Urinary bladder (tissue), 4 donors: ENCODE measurements at places on chromosomes 7 and 10.

GRCh38 chr10:13658871-13659685 is 72.3 kb downstream of the PRPF18 start:
- DNase-seq: no peak

- no peak for DNase-seq
Measured at GRCh38 chr7:104980841-104981671, 32.9 kb upstream of the KMT2E start.

- no peak for DNase-seq
Measured at GRCh38 chr7:94422136-94422535, 27.4 kb downstream of the COL1A2 start.

DNA sequence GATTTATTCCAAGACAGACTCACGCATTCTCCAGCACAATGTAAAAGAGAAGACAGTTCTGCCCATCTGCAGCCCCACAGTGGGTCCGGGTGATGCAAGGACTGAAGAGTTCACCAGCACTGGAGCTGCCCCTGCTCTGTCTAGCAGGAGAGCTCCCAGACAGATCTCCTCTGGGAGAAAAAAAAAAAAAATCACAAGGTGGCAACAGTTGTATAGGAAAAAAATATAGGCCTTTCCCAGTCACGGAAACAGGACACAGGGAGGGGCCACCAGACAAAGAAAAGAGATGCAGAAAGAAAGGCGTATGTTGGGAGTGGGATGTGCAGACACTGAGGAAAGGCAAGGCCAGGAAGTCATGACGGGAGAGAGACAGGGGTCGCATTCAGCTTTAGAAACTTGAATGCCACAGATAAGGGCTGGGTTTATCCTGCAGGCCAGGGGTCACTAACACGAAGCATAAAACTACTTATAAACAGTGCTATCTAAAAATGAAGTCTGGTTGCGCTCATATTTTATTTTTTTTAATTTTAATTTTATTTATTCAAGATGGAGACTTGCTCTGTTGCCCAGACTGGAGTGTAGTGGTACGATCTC is 54.1 kb downstream of the FAM171A1 start:
- no peak for DNase-seq

DNA sequence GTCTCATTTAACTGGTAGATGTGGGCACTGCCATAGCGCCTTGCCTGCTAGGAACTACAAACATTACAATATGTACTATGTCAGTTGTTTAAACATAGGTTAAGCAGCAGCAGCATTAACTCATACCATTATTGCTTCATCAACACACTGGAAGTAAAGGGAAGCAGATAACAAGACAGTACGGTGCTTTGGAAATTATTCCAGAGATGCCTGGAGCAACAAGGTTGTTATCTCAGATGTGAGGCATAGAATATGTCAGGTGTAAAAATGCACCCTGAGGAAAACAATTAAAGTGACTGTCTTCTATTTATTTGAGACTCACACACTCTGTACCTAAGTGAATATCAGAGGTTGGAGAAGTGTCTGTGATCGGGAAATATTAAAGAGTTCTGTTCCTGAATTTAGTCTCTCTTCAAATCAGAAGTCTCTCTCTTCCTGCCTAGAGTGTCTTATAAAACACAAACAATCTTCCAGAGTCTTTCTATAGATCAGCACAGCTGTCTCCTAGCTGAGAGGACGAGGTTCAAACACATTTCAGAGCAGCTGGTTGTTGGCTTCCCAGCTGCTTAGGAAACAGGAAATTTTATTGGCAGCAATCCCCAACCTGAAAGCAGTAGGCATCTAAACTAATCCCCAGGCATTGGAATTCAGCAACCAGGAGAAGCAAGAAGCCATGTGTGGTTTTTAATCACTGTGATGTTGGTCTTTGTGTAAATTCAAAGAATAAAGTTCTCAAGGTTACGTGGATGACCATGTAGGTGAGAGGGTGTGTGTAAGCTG is 994.4 kb upstream of the LRRTM3 start:
- DNase-seq: no peak

- no peak for DNase-seq
Measured at GRCh38 chr10:27035163-27035562, 65.1 kb downstream of the ANKRD26 start.

- no peak for DNase-seq
Measured at GRCh38 chr7:80499350-80499953, 12.4 kb downstream of the GNAT3 start.

- no peak for DNase-seq
Measured at GRCh38 chr7:144410441-144410840, 6.9 kb upstream of the NOBOX start.

DNA sequence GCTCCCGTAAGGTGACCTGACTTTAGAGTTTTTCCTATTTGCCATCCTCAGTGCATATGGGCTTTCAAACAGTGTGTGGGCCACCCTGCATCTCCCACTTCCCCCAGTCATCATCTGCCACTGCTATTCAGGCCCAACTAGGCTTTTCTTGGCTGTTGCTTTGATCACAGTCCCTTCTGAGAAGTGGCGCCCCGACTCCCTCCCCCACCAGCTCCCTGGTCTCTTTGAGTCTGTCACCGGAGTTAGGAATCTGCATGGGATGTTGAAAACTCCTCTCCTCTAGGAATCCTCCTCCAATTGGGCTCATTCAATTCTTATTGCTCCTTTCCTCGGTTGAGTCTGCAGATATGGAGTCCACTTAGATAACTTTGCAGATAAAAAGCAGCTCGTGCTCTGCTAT is 32.1 kb downstream of the HIF1AN start:
- DNase-seq: no peak

GRCh38 chr7:104208421-104208780 is 588 bp upstream of the ORC5 start:
- DNase-seq: no peak

DNA sequence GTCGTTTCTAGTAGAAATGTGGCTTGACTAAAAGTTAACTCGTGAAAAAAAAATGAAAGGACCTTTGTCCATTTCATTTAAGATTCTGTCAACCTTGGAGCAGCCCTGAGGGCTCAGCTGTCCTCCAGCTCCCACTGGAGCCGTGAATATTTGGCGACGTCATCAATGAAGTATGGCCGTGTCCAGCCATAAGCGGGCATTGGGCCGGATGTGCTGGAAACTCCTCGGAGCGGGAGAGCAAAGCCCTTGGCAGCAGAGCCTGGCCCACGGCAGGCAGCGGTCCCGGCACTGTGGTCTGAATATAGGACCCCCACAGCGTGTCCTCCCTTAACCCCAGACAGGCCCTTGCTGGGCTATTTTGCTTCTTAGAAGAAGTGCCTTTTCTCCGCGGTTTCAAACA is 50.0 kb downstream of the JAKMIP3 start:
- DNase-seq: no peak

GRCh38 chr7:146565872-146566271 is 449.3 kb downstream of the CNTNAP2 start:
- no peak for DNase-seq

DNA sequence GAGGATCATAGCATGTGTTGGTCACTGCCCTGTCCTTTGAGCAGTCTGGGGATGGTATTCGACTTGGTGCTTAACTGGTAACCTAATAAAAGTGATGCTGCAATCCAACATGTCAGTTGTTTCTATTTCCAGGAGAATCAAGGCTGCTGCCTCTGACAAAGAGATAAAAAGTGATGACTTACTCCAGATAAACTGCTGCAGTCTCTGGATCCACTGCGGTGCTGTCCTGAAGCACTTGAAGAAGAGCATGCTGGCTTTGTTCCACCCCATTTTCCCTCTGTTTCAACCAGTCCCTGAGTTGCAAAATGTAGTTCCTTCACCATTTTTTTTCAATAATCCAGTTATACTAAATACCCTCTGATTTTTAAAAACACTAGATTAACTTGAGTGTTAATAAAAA is 403.5 kb upstream of the ANKRD30A start:
- no peak for DNase-seq

GRCh38 chr7:17690030-17690429 is 250.3 kb downstream of the SNX13 start:
- no peak for DNase-seq

GRCh38 chr7:157612664-157613561 is 276.1 kb downstream of the DNAJB6 start:
- no peak for DNase-seq

GRCh38 chr10:127813290-127813689 is 76.3 kb downstream of the FOXI2 start:
- DNase-seq: no peak

DNA sequence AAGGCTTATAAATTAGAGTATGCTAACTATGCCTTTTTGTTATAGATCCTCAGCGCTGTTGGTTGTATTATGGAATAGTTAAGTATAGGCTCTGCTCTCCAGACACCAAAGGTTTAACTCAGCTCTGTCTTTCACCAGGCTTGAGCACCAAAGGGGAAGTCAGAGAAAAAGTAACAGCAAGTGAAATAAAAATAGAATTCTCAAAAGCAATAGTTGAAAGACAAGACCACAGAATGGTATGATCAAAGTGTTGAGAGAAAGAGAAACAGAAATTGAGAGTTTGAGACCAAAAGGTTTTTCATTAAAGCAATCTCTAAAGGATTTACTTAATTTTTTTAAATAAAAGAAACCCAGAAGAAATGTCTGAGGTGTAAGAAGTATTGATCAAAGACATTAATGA is 529.8 kb upstream of the C7orf33 start:
- DNase-seq: no peak

DNA sequence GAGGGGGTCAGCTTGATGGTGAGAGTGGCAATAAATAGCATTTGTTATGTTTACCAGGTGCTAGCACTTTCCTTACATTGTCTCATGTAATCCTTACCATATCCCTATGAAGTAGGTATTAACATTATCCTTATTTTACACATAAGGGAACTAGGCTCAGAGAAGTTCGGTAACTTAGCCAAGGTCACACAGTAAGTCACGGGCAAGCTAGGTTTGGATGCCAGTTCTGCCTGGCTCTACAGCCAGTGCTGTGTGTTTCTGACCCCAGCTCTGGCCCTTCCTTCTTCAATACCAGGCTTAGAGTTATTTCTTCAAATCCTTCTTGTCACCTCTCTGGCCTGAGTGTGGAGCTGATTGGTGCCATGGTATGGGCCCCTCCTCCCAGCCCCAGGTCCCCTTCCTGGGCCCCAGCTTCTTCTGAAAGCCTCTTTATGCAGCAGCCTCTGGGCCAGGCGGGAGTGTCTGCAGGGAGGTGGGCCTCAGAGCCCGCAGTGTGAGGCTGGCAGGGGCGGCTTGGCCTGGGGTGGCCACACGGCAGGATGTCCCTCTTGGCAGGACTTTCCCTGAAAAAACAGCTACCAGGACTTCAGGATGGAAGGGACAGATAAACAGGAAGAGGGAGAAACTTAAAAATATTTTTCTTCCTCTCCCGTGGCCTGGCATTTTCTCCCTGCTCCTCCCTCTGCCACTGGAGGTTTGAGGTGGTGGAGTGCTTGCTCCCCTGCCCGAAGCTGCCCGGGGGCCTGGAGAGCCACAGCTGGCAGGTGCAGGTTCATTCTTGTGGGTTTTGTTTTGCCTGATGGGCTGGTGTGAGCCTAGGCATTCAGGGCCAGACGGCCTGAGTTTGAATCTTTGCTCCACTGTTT is 20.6 kb downstream of the PALD1 start:
- no peak for DNase-seq

- DNase-seq: no peak
Measured at GRCh38 chr10:46106410-46107255, 60.6 kb upstream of the MSMB start.

DNA sequence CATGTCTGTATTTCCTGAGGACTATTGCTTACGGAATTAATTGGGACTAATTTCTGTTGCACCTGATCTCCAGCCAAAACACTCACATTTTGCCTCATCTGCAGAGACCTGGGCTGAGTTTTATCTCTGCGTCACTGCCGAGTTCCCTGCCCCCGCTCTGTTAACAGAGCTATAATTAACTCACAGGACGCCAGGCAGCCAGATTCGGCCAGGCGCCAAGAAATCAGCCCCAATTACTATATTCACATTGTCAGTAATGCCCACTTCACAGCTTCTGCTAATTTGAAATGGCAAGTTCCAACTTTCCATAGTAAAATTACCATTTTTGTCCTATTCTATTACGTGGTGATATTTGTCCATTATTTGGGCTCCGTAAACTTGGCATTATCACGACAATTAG is 130.5 kb downstream of the CUX1 start:
- no peak for DNase-seq

GRCh38 chr10:103013416-103013815 is 95.3 kb downstream of the CNNM2 start:
- DNase-seq: no peak

DNA sequence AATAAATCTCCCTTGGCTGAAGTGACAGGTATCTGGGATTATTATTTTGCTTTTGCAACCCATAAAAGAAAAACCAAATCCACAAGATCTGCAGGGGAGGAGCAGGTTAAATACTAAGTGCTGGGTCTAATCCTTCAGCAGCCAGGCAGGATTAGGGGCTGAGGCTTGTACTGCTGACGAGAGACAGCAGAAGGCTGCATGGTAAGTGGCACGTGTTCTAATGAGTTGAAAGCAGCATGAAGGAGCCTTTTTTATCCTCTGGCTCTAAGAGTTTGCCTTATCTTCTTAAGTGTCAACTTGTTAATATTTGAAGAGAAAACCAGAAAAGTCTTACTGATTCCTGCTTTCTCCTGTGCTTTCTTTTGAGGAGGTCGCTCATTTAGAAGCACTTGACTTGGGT is 50.0 kb downstream of the LYZL2 start:
- no peak for DNase-seq

- DNase-seq: peak; percentile 85
Measured at GRCh38 chr7:20330239-20330927, at the start of gene ITGB8. ITGB8 (plus strand) TSS chr7:20330900; CDS start chr7:20331807, 907 bp downstream.

DNA sequence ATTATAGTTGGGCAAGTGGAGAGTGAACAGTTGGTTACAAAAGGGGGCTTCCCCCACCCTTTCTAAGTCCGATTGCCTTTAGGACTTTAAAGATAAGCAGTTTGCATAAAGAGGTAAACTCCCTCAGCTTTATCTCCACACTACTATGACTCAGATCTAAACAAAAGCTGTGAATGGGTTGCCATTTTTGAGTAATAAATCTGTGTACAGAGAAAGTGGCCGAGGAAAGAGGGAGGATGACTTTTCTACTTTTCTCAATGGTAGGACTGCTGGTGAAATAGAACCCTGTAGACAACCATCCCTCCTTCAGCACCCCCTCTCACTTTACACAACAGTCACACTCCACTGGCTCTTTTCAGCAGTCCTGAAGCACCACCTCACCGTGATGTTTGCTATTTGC is 71.2 kb downstream of the DNMBP start:
- no peak for DNase-seq

DNA sequence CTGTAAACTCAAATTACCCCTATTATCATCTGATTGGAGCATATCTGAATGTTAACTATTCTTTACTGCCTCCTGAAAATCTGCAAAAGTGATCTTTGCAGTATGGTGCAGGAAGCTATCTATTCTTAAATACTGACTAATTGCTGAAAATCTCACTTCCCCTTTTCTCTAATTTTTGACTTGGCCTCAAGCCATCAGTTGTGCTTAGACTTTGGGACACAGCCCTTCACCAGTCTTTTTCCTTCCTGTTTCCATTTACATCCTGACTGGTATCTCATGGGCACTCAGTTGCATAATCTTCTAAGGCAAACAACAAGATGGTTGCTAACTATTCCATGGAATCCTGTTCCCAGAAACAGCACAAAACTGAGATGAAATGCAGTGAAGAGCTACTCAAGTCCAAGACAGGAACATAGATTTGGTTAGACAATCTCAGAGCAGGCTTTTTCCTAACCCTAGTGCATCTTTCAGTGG is 228.5 kb downstream of the SORCS1 start:
- DNase-seq: no peak

GRCh38 chr7:104923010-104923421 is 91.0 kb upstream of the KMT2E start:
- no peak for DNase-seq
